ENCODE measurements at places on chromosomes 16 and 17.
A peak's percentile ranks its signal among the peaks of the same experiment; 100 is the strongest.

DNA sequence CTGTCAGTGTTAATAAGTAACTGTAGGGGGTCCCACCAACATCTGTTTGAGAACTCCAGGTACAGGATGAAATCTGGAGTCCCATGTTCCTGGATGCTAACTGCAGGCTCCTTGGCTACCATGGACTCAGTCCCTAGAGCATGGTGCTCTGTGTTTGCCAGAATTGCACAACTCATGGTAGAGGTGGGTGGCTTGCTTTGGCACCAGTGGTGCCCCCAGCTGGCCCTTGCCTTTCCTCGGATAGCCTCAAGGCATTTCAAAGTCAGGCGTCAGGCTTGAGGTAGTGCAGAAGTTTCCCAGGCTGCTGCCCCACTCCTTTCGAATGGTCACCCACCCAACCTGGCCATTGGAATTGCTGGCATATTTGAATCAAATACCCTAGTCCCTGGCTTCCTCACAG, 179.9 kb downstream of the RBFOX1 start:
- no peak for DNase-seq

DNA sequence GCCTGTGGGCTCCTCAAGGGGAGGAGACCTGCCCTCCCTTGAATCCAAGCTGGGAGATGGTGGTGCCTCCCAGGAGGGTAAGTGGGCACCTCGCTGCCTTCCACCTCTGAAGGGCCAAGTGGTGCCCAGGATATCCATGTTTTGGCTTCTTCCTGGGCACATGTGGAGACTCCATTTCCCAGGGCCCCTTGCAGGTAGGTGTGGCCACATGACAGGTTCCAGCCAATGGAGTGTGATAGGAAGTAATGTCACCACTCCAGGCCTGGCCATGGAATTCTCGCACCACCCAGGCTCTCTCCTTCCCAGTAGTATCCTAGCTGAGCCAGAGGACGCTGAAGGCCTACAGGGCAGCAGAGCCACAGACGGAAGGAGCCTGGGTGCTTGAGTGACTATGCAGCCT, 17.6 kb upstream of the PEMT start:
- DNase-seq, result no peak

- no peak for DNase-seq
These were observed 288 bp upstream of the KRT34 start for GRCh38 chr17:41382394-41382793.

- DNase-seq, result no peak
These were observed 12.0 kb downstream of the MILR1 start for GRCh38 chr17:64460955-64461354.

- peak; percentile 47 for DNase-seq
These were observed 791 bp upstream of the SUPT4H1 start for GRCh38 chr17:58352596-58353388.

GRCh38 chr16:88554711-88555264, 15.4 kb upstream of the ZC3H18 start:
- DNase-seq, result no peak

DNA sequence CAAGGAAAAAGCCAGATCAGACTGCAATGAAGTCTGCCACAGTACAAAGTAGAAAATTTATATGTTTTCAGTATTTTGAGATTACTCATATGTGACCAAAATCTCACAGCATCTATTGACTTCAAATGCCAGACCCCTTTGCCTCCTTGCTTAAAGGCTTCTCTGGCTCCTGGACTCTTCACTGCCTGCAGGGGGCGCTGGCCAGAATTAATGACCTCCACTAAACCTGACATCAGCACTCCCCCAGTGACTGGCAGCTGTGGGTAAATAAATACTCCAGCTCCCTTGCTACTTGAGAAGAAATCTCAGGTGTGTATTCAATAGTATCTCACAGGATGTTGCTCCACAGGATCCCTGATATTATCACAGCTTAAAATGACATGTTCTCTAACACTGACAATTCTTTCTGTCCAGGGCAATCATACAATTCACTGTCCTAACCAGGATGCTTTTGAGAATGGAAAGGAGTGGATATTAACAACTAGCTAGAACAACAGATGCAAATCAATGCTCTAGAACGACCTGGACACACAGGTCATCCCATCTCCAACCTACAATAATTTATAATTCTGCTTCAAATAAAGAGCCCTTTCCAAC, 4.0 kb downstream of the BECN1 start:
- peak; percentile 74 for DNase-seq

DNA sequence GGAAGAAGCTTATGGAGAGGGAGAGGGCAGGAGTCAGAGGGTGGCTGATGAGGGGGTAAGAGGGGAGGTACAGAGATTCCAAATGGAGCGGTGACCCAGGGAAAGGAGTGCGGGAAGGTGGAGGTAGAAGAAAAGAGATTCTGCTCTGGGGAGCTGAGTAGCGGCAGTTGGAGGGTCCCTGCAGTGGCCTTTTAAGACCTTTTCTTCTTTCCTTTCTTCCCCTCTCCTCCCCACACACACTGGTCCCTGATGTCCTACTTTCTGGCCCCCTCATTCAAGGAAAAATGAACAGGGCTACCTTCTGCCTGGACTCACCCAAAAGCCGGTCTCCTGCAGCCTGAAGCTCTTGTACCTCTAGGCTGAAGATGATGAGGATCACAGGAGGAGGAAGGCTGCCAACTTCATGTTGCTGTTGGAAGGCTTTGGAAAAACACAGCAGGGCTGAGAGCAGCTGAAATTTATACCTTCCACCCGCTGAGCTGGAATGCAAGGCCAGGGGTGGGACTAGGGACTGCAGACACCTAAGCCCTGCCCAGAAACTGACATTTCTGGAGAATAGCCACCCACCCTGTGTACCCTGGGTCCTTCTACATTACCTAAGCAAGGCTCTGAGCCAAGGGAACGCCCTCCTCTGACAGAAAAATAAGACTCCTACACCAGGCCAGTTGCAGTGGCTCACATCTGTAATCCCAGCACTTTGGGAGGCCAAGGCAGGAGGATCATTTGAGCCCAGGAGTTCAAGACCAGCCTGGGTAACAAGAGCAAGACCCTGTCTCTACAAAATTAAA, 9.4 kb upstream of the HEATR6 start:
- DNase-seq, result no peak

DNA sequence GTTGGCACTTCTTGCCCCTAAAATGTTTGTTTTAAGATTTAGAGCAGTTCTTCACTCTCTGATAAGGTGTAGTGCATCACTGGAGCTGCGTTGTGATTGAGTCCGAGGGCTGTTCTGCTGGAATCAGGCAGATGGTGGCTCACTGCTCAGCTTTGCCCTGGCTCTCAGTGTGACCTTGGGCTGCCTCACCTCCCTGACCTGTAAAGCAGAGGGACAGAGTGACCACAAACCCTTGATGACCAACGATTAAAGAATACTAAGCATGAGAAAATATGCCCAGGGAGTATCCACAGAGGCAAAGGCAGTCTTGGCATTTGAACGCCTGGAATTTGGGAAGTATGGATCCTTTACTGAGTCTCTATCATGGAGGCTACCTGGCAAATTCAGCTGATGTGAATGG, 18.1 kb downstream of the CMIP start:
- no peak for DNase-seq

DNA sequence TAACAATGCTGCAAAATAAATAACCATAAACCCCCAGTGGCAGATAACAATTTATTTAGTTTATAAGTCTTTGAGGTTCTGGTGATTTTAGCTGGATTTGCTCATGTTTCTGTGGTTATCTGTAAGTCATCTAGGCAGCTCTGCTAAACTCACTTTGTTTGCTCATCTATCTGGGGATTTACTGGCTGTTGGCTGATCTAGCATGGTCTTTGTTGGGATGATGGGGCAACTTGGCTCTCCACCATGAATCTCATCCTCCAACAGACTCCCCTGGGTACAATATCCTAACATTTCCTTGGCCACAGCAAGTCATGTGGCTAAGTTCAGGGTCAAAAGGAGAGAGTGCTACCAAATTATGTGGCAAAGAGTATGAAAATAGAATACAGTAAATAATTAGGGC, 359.3 kb downstream of the CA10 start:
- DNase-seq, result no peak

DNA sequence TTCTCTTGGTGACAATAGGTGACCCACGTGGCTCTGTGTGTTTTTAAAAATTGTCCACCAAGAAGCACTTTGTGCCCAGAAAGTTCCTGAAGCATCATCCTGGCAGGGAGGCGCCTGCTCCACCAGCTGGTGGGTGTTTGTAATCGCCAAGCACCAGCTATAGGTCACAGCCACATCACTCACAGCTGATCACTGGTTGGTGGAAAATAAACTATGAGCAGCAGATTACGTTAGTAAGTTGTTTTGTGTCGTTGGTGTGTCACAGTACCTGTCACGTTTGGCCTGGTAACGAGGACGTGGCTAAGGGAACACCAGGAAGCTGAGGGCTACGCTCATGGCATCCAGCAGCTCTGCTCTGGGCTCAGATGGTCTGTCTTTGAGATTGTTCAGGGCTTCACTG, 10.1 kb downstream of the MRM3 start:
- no peak for DNase-seq

GRCh38 chr17:57908278-57908677, 46.9 kb downstream of the CUEDC1 start:
- DNase-seq, result no peak

GRCh38 chr17:7632492-7632894, 2.6 kb downstream of the SHBG start:
- DNase-seq, result peak; percentile 32

GRCh38 chr17:48472411-48473281, 42.6 kb upstream of the SKAP1 start:
- peak; percentile 41 for DNase-seq

GRCh38 chr17:27333410-27333980, 39.6 kb downstream of the WSB1 start:
- peak; percentile 34 for DNase-seq

GRCh38 chr17:36118477-36119353, 15.1 kb downstream of the CCL4 start:
- no peak for DNase-seq

DNA sequence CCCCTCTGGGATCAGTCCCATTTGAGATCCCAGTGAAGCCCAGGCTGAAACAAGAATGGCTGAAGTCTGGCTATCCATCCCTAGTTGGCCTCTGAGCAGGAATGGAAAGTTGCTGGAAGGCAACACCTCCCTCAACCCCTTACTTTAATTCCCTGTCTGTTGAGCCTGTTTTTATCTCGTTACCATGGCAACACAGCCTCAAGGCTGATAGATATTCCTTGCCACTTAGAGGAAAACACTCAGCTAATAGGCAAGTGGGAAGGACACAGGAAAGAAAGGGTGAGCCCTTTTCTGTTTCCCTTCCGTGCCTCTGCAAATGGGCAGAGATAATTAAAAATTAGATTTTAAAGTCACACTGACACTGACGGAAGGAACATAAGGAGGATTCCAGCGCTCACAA, 75.5 kb upstream of the CLEC3A start:
- peak; percentile 35 for DNase-seq

DNA sequence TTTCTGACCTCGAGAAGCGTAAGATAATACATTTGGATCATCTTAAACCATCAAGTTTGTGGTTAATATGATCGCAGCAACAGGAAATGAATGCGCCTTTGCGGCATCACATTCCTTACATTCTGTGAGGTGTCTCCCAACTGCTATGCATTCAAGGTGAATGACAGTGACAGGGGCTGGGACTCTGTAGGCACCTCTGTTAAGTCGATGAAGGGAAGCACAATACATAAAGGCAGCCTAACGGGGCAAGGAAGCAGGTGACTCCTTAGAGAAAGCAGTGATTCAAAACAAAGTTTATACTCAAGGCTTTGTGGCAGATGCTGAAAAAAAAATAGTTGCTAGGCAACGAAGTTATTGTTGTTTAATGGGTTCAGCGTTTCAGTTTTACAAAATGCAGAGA, 21.6 kb upstream of the EVPL start:
- no peak for DNase-seq

DNA sequence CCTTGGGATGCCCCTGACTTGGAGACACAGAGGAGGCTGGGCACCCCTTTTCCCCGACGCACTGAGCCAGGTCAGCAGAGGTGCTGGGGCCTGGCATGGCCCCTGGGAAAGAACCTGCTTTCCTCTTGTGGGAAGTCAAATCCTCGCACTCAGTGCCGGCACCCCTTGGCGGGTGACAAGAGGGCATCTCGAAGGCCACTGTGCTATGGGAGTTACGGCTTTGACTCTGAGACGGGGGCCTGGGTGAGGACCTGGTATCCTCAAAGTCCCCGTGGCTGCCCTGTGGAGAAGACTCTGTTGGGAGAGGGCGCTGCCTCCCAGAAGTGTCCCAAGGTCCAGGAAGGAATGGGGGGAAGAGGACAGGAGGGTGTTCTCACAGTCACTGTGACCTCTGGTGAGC, 117.0 kb downstream of the METRNL start:
- DNase-seq, result no peak

- no peak for DNase-seq
These were observed 23.8 kb upstream of the SUPT4H1 start for GRCh38 chr17:58375811-58376210.

- DNase-seq, result peak; percentile 85
These were observed 24.3 kb upstream of the ZNF750 start for GRCh38 chr17:82863941-82864712.

DNA sequence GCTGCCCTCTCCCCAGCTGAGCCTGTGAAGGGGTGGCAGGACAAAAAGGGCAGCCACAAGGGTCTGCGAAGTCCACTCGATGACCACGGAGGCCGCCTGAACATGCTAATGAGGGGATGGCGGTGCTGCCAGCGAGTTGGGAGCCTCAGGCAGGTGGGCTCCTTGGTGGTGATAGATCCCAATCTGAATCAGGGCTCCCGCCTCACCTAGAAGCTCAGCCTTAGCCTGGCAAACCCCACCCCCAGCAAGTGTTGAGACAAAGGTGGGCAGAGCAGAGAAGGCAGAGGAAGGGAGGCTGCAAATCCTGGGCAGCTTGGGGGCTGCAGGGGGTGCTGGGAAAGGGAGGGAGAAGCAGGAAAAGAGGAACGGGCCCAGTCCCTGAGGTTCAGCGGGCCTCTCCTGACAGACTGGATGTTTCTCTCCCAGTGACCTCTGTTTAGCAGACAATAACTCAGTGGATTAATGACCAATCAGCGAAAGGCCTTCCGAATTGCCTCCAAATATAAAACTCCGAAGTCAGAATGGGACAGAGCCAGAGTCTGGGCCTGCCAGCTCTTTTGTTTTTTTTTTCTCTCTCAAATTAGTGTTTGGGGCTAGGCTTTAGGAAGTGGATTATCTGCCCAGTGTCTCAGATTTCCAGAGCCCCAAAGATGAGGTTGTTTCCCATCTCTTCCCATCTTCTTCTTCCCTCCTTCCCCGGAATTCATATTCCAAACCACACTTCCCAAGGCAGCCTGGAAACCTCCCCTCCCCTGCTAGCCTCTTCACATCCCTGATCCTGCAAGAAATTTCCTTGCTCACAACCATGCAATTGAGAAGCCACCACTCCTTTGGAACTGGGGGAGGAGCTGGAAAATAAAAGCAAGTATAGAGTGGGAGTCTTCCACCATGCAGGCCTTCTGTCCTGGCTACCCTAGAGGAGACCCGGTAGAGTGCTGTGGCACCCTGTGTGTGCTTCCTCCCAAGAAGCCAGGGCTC, 15.2 kb upstream of the HOXB2 start:
- no peak for DNase-seq

GRCh38 chr16:17235147-17235815, 235.5 kb downstream of the XYLT1 start:
- DNase-seq, result no peak

DNA sequence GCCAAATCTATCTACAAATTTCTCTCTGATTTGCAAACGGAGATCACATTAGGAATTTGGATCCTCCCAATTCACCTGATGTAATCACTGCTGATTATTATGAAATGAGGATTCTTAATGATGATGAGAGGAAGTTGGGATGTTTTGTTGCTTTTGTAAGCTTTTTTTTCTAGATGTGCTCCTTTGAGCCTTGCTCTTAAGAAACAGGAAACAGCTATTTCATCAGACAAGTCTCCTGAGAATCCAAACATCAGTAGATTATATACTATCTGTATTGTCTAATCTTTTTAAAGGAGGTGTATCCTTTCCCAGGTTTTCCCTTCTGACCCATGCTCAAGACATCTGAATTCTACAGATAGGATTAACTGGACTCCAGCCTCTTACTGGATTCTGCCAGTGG, 73.3 kb downstream of the KIF2B start:
- DNase-seq, result no peak

All from NCI-H146 (cell line).